ENCODE measurements at places on chromosomes 1 and 21. TPM values are rescaled to one million over a fixed set of nuclear protein-coding genes. Genes with fewer than 3 reads are reported as not detected.

Gene CELA3A
- total RNA-seq: not detected

Gene SOX13
- 8.6 TPM for total RNA-seq

Gene S100B
- 0.12 TPM for total RNA-seq

Gene FCRL4
- not detected for total RNA-seq

Gene COL9A2
- 1.1 TPM for total RNA-seq

Gene PTPN22
- 1.1 TPM for total RNA-seq

Gene KIAA1614
- 7.6 TPM for total RNA-seq

Gene C1orf146
- total RNA-seq: not detected

Gene NOS1AP
- total RNA-seq: not detected

Gene LCE3D
- total RNA-seq: not detected

Gene SPRR2E
- total RNA-seq: not detected

Gene RIMKLA
- not detected for total RNA-seq

Gene PLD5
- not detected for total RNA-seq

Gene NBPF3
- 15.2 TPM for total RNA-seq

Gene PGBD2
- 4.5 TPM for total RNA-seq

Gene MAD2L2
- 30.8 TPM for total RNA-seq

Gene OR6N2
- total RNA-seq: not detected

Gene SLC30A10
- total RNA-seq: 0.44 TPM

Gene MPL
- not detected for total RNA-seq

Gene MYCL
- total RNA-seq: 0.12 TPM

Gene MSTO1
- 31.2 TPM for total RNA-seq

Gene TSTD1
- total RNA-seq: 12.3 TPM

Gene ELF3
- total RNA-seq: 0.12 TPM

Gene FLG2
- not detected for total RNA-seq

Gene RNF186
- not detected for total RNA-seq

Gene CHIA
- total RNA-seq: not detected

Gene CDC14A
- 1.5 TPM for total RNA-seq

Gene CLK2
- total RNA-seq: 26.2 TPM

Gene TCEA3
- 14.0 TPM for total RNA-seq

Gene NECTIN4
- not detected for total RNA-seq

Gene TINAGL1
- 212 TPM for total RNA-seq

Gene DNAJC28
- total RNA-seq: 1.8 TPM

Gene CFH
- total RNA-seq: 285 TPM

Gene C4BPA
- not detected for total RNA-seq

Gene EDN2
- total RNA-seq: not detected

Gene STUM
- not detected for total RNA-seq

Gene OLIG2
- not detected for total RNA-seq

Gene INSRR
- total RNA-seq: under 0.01 TPM

Gene OR2L3
- not detected for total RNA-seq

Gene CELA2A
- not detected for total RNA-seq

Gene BPNT1
- total RNA-seq: 22.6 TPM

Gene ACOT11
- total RNA-seq: 5.4 TPM

Gene KRTAP7-1
- not detected for total RNA-seq

Gene GPR153
- 7.9 TPM for total RNA-seq

Gene PDZK1
- 0.75 TPM for total RNA-seq

Gene CRYAA
- total RNA-seq: not detected

Gene PAQR7
- total RNA-seq: 8.2 TPM

Gene AMY1C
- not detected for total RNA-seq

Gene RPE65
- not detected for total RNA-seq

Gene FMN2
- 8.3 TPM for total RNA-seq

Gene GOLT1A
- not detected for total RNA-seq

Gene AMY2A
- not detected for total RNA-seq

Gene BLACAT1
- not detected for total RNA-seq

Gene SCAMP3
- total RNA-seq: 58.7 TPM

Gene ZNF648
- total RNA-seq: not detected

Gene LAMC1
- total RNA-seq: 914 TPM

Gene BSND
- total RNA-seq: not detected

Gene ATPAF1
- 47.9 TPM for total RNA-seq

Gene USH2A
- under 0.01 TPM for total RNA-seq

Gene KCNN3
- 0.13 TPM for total RNA-seq
